ELF-1 (cell line): ENCODE measurements at places on chromosomes 7 and 10.
A peak's percentile ranks its signal among the peaks of the same experiment; 100 is the strongest.

GRCh38 chr10:87979847-87980246 is 116.4 kb downstream of the PTEN start:
- no peak for DNase-seq

- DNase-seq: peak; percentile 84
These were observed 139.2 kb downstream of the USP6NL start for GRCh38 chr10:11472158-11472753.

GRCh38 chr10:76190634-76191270 is 759.3 kb downstream of the LRMDA start:
- DNase-seq: peak; percentile 79

DNA sequence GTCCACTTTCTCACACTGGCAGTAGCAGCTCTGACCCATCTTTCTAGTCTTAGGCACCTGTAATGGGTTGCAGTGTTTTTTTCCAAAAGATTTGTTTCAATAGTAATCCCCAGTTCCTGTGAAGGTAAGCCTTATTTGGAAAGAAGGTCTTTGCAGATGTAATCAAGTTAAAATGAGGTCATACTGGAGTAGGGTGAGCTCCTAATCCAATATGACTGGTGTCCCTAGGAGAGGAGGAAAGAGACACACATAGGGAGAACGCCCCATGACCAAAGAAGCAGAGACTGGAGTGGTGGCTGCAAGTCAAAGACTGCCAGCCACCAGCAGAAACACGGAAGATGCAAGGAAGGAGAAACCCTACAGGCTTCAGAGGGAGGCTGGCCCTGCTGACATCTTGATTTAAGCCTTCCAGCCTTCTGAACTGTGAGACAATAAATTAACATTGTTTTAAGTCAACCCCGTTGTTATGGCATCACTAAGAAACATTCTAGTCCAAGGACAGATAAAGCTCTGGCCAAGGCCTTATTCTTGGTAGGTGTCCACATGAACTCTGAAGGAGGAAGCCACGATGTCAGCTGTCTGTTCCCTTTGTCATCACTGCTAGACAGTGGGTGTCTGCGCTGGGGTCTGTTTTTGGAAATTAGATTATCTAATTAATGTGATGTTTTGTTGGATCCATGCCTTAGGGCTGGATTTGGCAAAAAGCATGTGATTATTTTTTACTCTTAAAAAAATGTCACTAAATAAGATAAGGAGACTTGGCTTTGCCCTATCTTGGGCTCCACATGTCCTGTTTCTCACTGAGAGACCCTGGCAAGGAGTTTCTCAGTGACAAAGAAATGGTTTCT is 214.9 kb downstream of the KCNMA1 start:
- no peak for DNase-seq

DNA sequence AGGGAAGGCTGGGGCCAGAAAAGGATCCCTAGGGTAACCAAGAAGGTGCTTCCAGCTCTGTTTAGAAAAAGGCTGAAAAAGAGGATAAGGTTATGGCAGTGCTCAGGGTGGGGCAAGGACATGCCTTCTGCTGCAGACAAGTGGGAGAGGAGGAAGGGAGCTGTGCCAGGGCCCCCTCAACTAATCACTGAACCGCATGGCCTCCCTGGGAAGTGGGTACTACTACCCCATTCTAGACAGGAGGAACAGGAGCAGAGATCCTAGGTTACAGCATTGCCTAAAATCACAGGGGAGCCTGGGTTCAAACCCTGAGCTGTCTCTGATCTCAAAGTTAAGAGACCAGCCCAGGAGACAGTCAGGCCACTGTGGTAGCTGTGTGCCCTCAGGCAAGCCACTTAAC is 149.7 kb downstream of the GRID1 start:
- DNase-seq: no peak

DNA sequence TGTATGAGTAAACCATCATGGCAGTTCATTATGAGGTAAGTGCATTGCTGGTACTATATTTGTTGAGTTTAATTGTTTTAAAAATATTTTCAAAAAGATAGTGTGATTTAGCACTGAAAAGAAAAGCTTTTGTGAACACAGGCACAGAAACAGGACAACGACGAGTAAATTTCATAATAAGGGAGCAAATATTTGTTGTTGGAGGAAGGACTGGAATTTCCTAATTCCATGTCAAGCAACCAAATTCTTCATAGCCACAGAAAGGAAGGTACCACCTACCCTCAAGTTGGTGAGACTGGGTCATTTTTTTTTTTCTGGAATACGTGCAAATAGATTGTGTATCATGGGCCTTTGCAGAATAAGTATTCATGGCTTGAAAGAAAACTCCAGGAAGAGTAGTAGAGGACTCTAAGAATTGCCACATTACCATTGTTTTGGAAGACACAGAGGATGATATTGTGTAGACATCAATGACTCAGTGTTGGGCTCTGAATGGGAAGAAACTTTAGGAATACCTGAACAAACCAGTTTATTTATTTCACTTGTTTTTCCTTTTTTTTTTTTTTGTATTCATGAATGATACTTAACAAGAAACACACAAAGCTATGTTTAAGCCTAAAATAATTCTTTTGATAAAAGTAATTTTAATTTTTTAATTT is 7.8 kb downstream of the UBE2D4 start:
- no peak for DNase-seq
